ENCODE measurements at places on chromosomes 4 and X.
A peak's percentile ranks its signal among the peaks of the same experiment; 100 is the strongest.

DNA sequence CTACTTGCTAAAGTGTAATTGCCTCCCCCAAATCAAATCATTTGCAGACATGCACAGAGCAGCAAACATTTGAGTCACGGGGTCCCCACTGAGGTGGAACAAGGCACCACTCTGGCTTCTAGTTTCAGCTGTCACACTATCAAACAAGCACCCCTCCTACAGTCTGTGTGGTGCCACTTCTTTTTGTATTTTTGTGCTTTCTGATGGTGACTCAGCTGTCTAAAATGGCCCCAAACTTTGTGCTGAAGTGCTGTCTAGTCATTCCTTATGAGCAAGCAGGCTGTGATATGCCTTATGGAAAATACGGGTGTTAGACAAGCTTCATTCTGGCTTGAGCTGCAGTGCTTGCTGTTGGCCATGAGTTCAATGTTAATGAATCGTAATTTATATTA, 15.4 kb downstream of the IGFBP7 start:
- DNase-seq: peak; percentile 51

DNA sequence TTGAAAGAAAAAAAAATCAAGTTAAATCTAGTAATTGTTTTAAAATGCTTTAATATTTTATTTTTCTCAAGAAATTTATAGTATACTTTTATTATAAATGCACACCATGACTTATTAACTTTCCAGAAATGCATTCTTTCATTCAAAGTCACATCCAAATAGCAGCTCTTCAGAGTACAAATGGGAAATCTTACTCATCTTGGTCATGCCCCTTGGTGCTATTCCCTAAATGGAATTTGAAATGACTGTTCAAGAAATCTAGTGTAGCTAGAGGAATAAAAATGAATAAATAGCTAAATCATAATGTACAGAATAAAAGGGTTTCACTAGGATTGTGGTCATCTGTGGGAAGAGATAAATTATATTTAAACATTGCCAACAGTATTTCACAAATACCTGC, 1139.7 kb downstream of the PCDH18 start:
- DNase-seq: no peak

DNA sequence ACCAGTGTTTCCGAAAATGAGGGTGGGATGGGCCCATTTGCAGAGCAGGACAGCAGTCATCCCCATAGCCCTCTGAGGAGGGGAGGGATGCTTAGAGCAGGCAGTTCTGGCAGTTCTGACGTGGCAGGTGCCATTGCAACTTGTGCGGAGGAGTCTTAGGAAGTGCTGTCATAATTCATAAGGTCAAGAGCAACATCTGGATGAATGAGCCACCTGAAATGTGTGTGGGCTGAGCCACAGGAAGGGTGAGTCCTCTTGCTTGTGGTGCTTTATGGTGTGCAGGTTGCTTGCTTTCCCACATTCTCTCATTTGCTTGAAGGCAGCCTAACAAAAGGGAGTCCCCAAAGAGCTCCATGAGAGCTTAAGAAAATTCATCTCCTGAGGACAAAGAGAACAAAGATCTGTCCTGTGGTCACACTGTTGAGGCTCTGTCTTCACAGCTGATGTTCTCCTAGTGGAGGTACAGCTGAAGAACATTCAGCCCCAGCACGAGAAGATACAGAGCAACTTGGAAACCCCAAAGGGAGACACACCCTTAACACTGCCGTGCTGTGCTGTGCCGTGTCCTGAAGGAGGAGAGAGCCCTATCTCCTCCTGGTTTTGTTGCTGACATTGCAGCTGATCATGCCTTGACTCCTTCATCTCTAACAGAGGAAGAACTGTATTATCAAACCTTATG, 60.3 kb downstream of the DLG3 start:
- DNase-seq: no peak

GRCh38 chr4:74618659-74619058, 173.7 kb downstream of the AREG start:
- peak; percentile 8 for DNase-seq

- no peak for DNase-seq
Measured at GRCh38 chr4:121873604-121874003, 3.3 kb upstream of the BBS7 start.

GRCh38 chrX:13250826-13251580, 68.8 kb downstream of the ATXN3L start:
- DNase-seq: peak; percentile 71

DNA sequence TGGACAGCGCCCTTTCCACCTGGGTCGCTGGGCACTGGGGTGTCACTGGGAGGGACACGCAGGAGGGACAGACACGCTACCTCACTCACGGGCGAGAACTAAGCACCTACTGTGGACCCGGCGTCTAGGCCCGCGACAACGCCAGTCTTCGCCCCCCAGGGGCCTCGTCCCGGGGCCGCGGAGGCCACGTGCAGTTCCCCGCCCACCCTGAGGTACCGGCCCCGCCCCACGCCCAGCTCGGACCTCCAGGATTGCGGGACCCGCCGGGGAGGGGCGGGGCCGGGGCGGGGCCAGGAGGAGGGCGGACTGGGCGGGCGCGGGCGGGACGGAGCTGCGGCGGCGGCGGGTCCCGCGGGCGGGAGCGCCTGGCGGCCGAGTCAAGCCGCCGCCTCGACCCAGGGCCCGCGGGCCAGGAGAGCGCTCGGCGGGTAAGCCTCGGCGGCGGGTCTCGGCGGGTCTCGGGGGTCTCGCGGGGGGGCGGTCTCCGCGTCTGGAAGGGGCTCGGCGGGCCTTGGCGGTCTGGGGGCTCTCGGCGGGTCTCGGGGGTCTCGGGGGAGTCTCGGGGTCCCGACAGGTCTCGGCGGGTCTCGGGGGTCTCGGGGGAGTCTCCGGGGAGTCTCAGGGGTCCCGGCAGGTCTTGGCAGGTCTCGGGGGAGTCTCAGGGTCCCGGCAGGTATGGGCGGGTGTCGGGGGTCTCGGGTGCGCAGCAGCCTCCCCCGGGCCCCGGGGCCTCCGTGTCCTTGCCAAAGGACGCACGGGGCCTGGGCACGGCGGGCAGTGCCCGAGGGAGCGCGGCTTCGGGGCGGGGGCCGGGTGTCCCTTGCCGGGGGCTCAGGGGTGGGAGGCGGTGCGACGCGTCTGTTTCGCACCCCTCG, at the start of gene SH3BP2:
Gene SH3BP2, plus strand, starts transcription at position 375 of the 875 bp plus-strand sequence. CDS start 27,533 bp downstream, outside the sequence.
- peak; percentile 97 for DNase-seq

DNA sequence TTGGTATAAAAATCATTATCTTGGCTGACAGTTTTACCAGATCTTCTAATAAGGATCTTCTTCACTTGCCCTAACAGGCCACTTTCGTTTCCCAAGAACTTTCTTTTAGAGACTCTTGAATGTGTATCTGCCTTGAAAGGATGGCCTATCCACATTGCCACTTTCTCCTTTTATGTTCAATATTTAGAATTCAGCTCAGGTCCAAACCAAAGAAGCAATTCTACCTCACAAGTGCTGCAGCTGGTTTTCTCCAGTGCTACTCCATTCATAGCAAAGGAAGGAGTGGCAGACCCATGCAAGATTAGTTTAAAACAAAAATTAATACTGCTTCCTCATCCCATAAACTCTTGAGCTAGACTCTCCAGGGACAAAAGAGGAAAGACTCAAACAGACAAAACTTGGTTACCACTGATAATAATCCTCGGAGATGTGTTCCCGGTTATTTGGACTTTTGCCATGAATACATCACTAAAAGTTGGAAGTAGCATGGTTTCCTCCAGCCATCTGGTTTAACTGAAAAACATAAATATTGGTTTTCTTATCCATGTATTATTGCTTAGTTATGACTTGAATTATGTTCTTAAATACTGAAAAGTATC, 401.8 kb downstream of the PABPC4L start:
- DNase-seq: no peak

DNA sequence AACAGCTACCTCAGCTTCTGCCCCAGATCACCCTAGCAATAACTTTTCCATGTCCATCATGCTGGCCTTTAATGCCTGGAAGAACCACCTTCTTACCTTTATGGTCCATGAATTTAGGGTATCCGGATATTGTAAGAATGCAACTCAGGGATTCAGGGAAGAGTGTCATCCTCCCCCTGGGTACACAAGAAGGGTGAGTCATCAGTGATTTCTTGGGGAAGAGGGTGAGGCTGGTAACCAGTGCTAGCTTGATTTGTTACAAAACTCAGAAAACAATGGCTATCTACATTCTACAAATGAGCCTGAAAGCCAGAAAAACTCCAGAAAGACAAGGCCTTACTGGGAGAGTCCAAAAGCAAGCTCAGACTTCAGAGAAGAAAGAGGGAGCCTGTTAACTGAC, 10.4 kb upstream of the NALF2 start:
- no peak for DNase-seq

- no peak for DNase-seq
Measured at GRCh38 chrX:23637187-23637586, 30.1 kb upstream of the PRDX4 start.

DNA sequence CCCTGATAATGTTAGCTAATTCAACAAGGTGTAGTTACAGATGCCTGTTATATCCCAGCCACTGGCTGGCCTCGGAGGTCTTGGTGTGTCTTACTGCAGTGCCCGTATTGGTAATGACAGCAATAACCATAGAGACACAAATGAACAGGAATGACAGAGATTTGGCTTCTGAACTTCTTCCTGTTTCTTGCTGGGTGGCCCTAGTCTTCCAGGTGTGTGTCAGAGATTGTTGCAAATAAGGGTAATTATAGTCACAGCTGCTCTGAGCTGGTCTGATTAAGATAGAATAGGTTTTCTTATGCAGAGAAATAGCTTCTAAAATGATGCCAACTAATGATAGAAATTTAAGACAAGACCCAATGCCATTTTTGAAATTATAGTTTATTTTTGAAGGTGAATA, 64.1 kb upstream of the MAD2L1 start:
- DNase-seq: no peak

DNA sequence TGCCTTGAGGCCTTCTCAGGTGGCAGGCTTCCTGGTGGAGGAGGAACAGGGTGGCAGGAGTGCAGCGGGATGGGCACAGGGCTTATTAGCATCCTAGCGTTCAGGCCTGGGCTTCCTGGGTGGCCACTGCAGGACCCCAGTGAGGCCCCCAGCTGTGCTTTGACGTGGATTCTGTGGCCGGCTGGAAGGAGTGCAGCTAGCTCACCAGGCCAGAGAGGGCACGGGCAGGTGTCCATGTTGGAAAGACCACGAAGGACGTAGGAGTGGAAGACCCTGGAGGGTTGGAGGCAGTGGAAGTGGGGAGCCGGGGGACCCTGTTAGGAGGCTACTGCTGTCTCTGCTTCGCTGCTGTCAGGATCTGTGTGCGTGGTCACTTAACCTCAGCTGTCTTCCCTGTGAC, 13.3 kb upstream of the TADA2B start:
- no peak for DNase-seq

DNA sequence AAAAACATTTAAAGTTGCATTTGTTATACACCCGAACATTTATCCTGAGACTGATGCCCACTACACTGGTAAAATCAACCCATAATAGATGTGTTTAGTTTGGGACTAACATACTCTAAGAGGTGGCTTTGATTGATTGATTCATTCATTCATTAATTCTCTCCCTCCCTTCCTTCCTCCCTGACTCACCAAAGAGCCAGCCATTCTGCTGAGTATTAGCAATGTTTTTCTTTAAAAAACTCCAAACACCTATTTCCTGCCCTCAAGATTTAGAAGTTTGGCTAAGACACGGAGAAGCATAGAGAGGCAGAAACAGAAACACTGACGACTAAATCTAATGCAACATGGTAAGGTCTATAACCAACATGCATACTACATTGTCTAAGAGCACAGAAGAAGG, 88.9 kb downstream of the RASL11B start:
- no peak for DNase-seq

- DNase-seq: no peak
Measured at GRCh38 chr4:181018913-181019312, 1224.3 kb upstream of the TENM3 start.

- DNase-seq: no peak
Measured at GRCh38 chr4:85772470-85772869, 297.5 kb downstream of the ARHGAP24 start.

DNA sequence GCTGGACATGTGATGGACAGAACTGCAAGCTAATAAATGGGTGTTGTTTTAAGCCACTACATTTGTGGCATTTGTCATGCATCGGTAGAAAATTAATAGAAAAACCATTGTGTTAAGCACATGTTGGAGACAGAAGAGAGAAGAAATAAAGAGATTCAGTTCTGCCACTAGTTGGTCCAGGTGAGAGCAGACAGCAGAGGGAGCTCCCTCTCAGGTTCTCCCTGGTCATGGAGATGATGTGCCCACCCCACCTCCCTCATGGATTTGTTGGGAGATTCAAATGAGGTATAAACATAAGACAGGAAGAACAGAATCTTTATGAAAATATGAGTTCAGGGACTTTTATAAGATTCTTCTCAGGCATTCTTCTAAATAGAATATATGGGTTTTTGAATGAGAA, 36.8 kb upstream of the OCIAD2 start:
- DNase-seq: no peak

GRCh38 chrX:155127465-155127864, 56.2 kb downstream of the BRCC3 start:
- no peak for DNase-seq

DNA sequence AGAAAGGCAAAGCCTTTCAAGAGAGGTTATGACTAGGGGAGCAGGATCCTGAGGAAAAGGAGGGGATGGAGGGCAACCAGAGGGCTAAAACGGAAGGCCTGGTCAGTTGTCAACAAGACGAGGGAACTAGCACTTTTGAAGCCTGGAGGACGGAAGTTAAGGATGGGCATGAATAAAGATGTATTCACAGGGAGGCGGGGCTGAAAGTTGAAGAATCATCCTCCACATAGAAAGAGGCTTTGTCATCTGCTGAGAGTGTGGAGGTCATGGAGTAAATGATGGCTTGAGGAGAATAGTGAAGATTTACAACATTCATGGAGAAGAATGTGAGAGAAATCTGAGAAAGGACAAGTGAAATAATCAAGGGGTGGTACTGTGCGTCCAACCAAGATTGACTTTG, 137.5 kb downstream of the MAGEB17 start:
- DNase-seq: no peak

DNA sequence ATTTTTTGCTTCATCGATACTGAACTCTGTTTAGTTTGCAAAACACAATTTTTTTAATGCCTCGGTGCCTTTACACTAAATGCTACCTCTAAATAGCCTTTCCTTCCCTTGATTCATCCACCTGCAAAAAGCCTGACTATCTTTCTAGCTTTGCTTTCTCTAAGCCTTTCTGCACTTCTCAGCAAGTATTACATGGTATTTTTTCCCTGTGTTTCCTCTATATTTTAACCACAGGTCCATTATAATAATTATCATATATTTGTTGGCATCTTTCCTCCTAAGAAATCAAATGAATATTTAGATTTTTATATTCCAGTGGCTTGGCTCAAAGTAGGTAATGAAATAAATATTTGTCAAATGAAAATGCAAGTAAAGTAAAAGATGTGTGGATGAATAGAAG, 196.2 kb downstream of the ARHGAP24 start:
- no peak for DNase-seq

Measured in GM03348 (cell line).